Tibial nerve (tissue), 4 donors: ENCODE measurements at places on chromosomes 2 and 18.
A peak's percentile ranks its signal among the peaks of the same experiment; 100 is the strongest.

DNA sequence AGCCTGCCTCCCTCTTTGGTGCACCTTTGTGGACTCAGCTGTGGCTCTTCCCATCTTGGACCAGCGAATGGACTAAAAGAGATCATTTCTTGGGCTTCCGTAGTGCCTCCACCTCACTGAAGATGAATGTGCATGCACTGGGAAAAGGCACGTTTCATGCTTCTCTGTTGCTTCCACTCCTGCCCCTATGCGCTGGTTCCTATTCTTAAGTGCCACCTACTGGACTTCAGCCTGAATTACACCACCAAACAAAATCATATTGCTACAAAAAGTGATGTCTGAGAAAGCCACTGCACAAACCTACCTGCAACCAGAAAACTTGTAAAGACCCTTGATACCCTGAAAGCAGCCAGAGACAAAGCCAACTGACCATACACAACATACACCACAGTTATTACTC lies 695.6 kb downstream of the TSN start:
- no peak for DNase-seq

DNA sequence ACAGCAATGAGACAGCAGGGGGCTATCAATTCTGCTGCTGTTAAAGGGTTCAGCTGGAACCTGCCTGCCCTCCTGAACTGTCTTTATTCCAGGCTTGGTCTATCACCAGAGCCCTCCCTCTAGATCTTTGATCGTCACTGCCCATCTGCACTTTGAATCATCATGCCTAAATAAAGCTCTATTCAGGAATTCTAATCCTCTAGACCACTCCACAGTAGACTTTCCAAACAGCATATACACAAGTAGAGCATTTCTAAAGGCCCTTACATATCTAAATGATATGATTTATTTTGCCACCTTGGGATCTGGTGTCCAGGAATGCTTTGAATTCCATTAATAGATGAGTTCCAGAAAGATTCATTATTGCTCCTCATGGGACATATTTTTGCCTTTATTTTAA lies 542.1 kb upstream of the SYT4 start:
- DNase-seq, result no peak

GRCh38 chr18:55811925-55812324 lies 223.9 kb upstream of the TCF4 start:
- DNase-seq, result no peak

DNA sequence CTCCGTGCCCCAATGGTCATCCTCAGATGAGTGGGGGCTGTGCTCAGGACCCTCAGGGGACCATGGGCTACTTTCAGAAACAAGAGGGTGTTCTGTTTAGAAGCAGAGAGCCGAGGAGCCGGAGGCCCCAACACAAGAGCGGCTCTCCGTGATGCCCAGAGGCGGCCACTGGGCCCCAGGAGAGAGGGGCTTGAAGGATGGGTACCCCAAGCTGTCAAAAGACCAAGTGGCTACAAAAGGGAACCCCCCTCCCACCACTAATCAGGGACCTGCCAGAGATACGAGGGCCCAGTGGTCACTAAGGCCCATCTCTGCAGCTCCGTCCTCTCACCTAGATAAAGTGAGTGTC lies 93.6 kb downstream of the HDAC4 start:
- no peak for DNase-seq

DNA sequence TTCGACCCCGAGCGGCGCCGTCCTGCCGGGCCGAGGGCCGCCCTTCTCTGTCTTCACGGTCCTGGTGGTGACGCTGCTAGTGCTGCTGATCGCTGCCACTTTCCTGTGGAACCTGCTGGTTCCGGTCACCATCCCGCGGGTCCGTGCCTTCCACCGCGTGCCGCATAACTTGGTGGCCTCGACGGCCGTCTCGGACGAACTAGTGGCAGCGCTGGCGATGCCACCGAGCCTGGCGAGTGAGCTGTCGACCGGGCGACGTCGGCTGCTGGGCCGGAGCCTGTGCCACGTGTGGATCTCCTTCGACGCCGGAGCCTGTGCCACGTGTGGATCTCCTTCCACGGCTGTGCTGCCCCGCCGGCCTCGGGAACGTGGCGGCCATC lies 45.0 kb downstream of the DDX18 start:
- DNase-seq, result no peak

- no peak for DNase-seq
Observed at GRCh38 chr2:2694746-2695145, 363.7 kb upstream of the MYT1L start.

- no peak for DNase-seq
Observed at GRCh38 chr18:62458346-62458745, 64.5 kb upstream of the ZCCHC2 start.

DNA sequence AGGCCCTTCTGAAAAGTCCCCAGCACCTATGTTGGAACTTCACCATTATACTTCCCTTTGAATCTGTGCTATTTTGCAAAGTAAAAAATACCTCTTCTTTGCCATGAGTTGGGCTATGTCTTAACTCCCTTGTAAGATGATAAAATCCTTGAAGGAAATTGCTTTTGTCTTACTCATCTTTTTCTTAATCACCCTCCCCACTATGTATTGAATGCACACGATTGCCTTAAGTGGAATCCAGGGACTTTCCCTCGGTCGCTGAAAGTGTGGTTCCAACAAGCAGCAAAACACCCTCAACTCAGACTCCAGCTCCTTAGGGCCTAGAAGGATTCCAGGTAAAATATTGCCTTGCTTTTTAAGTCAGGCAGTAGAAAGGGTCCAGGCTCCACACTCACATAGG lies 173.2 kb upstream of the ARL4C start:
- no peak for DNase-seq

DNA sequence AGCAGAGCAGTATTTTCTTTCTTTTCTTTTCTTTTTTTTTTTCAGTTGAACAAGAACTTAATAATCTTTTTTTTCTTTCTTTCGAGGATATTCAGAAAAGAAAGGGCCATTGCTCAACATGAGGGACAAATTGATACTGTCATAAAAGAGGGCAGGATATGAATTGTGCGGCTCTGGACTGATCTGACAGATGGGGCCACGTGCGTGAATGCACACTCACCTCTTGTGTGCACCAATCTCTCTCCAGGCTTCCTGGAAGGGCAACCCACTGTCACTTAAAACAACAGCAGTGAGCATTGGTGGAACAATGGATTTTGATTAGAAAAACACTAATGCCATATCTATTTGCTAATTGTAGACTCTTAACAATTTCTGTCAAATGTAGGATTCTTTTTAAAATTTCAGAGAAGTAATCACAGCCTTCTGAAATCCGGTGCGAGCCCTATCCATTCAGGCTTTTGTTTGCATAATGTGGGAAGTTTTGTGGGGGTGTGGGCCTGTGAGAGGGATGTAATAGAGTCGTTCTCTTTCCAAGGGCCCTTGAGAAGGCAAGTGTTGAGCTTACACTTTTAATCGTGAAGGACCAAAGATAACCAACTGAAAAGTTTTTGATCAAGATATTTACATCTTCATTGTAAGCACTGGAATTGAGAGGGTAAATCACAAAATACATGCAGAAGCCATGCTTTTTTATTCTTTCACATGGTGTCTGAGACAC lies 298.8 kb downstream of the SP3 start:
- DNase-seq, result no peak

GRCh38 chr2:66789741-66790140 lies 354.8 kb downstream of the MEIS1 start:
- no peak for DNase-seq

GRCh38 chr2:127293748-127294562 lies at the start of gene ERCC3:
Gene ERCC3 (minus strand): TSS chr2:127294144. CDS start chr2:127294081, 63 bp downstream.
- peak; percentile 80 for DNase-seq

GRCh38 chr2:181789827-181790448 lies 101.6 kb upstream of the ITPRID2 start:
- DNase-seq, result no peak

DNA sequence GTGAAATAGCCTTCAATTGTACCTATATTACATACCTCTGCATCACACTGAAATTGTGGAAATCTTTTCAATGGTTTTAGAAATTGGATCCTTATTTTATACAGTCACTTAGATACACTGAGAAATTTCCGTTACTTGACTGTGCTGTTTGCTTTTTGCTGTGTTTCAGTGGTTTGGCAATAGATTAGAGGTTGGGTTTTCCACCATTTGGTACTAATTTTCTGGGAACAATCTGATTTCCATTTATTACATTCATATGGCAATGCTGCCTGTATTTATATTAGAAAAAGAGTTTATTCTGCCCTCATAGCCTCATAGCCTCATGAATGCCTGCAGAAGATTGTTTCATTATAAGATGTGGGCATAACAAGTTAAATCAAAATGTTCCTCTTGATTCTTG lies 285.0 kb downstream of the GULP1 start:
- DNase-seq, result no peak

DNA sequence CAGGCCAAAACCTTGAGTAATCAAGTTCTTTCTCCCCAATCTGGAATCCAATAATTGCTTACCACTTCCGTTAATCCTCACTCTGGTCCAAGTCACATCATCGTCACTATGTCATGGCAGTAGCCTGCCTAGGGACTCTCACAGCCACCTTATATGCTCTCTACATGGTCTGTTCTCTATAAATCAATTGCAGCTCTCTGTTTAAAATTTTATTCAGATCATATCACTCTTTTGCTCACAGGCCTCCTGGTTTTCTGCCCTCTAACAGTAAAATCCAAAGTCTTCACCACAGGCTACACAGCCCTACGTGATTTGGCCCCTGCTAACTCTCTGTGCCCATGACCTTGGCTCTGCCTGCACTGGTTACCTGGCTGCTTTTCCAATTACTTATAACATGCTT lies 188.7 kb downstream of the STK39 start:
- DNase-seq, result no peak

- DNase-seq, result no peak
Observed at GRCh38 chr2:29469516-29469915, 354.3 kb downstream of the CLIP4 start.

- DNase-seq, result peak; percentile 77
Observed at GRCh38 chr2:217836901-217837491, 165.8 kb downstream of the TNS1 start.

- DNase-seq, result no peak
Observed at GRCh38 chr18:44714376-44714775, 33.7 kb downstream of the SETBP1 start.

DNA sequence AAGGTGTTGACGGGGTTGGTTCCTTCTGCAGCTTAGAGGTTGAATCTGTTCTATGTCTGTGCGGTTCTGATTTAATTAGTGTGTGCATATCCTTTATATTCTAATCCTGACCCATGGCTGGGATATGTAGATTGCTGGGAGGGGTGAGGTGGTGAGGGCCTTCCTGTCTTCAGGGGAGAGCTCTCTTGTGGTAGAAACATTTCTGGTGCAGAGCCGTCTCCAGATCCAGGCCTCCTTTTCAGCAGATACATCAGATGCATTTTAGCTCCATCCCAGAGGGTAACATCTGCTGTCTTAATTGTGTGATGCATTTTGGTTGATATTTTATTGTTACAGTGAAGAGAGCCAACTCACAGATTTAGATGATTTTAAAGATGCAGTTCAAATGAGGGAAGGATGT lies 227.8 kb downstream of the AGAP1 start:
- DNase-seq, result no peak

- no peak for DNase-seq
Observed at GRCh38 chr2:174551697-174552096, 45.9 kb downstream of the WIPF1 start.

DNA sequence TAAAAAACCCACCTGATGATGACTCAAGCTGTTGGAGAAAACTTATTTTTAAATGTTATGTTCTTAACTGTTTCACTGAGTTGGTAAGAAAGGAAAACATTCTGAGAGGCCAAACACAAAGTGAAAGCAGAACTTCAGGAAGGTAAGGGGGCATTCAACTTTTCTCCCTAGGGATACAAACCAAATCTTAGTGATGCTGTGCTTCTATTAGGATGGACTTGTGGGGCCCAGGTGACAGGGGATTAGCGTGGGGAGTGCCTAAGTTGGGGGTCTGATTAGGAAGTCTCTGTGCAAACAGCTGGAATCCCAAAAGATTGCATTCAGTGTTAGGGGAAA lies 18.5 kb downstream of the PDCL3 start:
- DNase-seq, result no peak

GRCh38 chr2:240810621-240811020 lies 9.4 kb downstream of the KIF1A start:
- DNase-seq, result no peak

- no peak for DNase-seq
Observed at GRCh38 chr2:27897717-27898116, 7.2 kb downstream of the BABAM2 start.

- no peak for DNase-seq
Observed at GRCh38 chr2:152440460-152440859, 105.5 kb downstream of the FMNL2 start.

DNA sequence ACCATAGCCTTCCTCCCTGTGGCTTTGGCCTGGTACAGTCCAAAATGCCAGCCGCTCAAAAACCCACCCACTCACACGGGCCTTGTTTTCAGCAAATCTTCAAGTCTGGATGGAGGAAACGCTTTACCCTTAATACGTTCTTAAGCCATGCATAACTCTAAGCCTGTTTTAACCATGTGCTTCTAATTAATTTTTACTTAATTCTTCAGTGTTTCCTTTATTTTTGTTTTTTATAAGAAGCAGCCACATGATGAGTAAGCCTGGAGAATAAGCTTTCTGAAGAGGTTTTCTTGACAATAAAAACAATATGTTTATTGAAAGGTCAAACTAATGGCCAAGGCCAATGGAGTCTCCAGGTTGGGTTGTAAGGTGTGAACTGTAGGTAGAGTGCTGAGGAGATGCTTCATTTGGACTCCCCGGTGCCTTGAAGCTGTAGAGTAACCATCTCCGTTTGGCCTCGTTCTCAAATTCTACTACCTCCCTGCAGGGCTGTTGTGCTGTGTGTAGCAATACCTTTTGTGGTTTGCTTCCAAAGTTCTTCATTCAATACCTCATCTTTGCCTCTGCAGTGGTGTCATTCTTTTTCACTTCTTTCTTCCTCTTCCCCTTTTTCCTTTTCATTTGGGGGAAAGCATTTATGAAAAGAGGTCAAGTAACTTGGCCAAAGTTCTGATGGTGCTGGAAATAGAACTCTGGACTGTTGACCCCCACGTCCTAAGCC lies 113.7 kb downstream of the PRKCE start:
- no peak for DNase-seq

- no peak for DNase-seq
Observed at GRCh38 chr2:110126086-110126773, 10.6 kb upstream of the MALL start.

- no peak for DNase-seq
Observed at GRCh38 chr18:44031063-44031462, 649.6 kb upstream of the SETBP1 start.

DNA sequence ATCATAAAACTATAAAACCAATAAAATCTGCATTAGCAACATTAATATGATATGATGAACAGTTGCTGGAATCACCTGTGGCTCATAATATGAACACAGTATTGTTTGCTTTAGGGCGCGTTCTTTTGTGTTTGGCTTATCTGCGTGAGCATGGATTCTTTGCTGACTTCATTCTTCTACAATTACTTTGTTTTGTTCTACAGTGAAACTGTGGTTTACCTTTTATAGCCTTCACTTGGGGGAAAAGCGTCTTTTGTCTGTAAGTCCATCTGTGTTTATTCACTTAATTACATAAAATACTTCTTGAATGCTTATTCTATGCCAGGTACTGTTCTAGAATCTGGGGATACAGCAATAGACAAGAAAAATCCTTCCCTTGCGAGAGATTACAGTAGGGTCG lies 74.0 kb upstream of the SEC11C start:
- no peak for DNase-seq
